Left kidney (tissue), 8 donors: ENCODE measurements at places on chromosomes 1 and 21. TPM values are rescaled to one million over a fixed set of nuclear protein-coding genes. Genes with fewer than 3 reads are reported as not detected.

GRCh38 chr1:232389744-232390143 is 240.2 kb downstream of the SIPA1L2 start:
- no peak for DNase-seq

DNA sequence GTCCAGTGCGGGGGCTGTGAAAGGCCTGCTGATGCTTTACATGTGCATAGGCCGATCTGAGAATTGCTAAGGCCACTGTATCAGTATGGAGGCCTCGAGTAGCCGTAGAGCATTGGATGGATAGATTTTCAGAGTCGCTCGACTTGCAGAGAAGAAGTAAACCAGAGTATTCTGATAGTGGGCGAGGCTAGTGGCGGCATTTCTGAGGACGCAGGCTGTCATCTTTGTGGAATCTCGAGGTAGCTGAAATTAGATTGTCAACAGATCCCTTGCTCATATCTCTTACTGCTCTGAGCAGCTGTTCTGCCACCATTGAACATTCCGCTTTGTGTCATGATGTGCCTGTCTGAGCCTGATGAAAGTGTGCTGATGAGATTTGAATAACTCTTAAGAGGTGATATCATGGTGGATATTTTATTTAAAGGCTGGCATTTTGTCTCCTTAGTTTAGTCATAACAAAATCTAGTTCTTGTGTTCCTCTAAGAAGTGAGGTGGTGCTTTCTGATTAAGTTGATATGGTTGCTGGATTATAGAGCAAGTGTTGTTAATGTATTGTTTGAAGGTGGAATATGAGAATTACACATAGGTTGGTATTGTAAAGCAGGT is 1.5 kb downstream of the KIF1B start:
- DNase-seq = no peak

DNA sequence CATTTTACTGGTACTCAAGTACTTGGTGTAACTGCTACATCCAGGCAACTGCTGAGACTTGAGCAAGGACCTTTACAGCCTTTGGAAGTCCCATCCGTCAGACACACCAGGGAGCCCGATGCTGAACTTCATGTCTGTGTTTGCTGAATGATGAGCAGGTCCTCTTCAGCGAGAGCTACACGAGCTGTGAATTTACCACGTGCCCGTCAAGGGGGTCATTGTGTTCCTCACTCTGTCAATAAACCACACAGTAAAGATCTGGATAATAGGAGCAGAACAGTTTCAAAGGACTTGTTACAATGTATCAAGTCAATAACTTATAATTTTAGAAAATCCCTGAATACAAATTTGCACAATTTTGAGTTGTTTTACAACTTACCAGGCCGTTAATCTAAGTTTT is 427.2 kb downstream of the KIF26B start:
- no peak for DNase-seq

The WDR64 gene
- 0.58 TPM for polyA plus RNA-seq

The COG2 gene
- polyA plus RNA-seq = 47.3 TPM

The LORICRIN gene
- not detected for polyA plus RNA-seq

The SLC25A44 gene
- 34.9 TPM for polyA plus RNA-seq

The CFHR1 gene
- polyA plus RNA-seq = 0.42 TPM

The CD1E gene
- not detected for polyA plus RNA-seq
